ENCODE measurements at places on chromosomes 2 and 18.

GRCh38 chr2:70132244-70133126 is 45.2 kb downstream of the PCBP1 start:
- DNase-seq: no peak

DNA sequence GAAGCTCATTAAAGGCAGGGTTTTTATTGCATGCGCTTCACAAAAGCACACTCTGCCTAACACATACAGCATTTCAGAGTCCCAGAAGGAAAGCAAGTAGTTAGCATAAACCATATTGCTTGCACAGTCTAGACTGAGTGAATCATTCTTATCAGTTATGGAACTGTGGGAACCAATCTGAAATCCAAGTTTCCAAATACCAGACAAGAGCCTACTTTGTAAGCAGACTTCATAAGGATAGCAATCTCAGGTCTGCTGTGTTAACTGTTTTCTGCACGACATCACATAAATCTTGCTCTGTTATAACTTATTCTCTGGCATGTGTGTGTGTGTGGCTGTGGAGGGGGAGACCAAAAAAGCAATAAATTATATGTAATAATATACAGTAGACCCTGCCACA is 608.1 kb upstream of the REG3G start:
- DNase-seq: no peak

- DNase-seq: no peak
These were observed 29.0 kb downstream of the GRHL1 start for GRCh38 chr2:9980520-9980919.

DNA sequence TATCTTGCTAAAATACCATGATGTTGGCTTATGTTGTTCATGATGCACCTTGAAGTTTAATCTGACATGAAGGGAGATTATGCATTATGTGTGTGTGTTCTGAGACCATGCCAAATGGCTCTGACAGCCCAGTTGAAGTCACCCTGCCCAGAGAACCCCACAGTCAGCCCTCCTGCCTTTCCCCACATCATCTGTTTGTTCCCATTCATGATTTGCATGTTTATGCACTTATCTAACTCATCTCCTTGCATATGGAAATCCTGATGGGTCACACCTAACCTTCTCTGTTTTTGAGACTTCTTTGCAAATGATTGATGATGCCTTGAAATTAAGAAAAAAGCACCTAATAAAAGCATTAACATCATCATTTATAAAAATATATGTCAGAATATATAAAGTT is 752.2 kb downstream of the GALR1 start:
- no peak for DNase-seq

DNA sequence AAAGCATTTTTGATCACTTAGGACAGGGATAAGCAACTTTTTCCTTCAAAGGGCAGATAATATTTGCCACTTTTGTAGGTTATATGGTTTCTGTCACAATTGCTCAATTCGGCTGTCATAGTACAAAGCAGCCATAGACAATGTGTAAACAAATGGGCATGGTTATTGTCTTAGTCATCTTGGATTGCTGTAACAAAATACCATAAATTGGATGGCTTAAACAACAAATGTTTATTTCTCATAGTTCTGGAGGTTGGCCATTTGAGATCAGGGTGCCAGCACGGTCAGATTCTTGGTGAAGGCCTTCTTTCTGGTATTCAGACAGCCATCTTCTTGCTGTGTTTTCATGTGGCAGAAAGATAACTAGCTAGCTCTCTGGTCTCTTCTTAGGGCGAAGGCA is 91.2 kb downstream of the TAF4B start:
- DNase-seq: no peak

DNA sequence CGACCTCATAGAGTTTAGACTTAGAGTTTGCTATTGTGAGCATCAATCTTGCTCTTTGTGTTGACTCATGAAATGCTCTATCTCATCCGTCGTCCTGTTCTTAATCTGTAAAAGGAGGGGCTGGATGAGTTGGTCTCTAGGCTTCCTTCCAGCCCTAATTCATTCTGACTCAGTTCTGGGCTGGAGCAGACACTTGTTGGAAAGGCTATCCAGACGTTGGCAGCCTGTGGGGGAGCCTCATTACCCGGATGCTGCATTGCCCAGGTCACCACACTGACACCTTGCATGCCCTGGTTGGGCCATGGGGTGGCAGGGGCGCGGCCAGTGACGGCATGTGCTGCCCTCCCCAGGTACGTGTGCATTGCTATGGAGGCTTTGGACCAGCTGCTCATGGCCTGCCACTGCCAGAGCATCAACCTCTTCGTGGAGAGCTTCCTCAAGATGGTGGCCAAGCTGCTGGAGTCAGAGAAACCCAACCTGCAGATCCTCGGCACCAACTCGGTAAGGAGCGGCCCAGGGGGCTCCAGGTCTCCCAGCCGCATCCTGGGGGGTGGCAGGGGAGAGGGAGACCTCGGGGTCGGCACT is 61.5 kb downstream of the EFR3B start:
- DNase-seq: no peak

DNA sequence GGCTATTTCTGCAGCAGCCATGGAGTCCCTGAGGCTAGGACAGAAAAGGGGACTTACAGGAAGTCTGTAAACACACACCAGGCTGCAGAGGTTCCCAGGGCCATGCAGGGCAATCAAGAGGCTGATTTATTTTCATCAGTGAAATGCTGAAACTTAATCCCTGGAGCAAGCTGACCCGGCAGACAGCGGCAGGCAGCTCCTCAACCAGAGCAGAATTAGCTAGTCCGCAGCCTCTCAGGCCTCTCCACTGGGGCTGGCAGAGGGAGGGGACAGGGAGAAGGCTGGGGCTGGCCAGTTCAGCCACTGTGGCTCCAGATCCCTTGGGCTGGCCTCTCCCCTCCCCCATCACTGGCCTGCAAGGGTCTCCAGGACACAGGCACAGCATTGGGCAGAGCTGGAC is 136.3 kb downstream of the TNS1 start:
- DNase-seq: no peak

GRCh38 chr2:72846171-72847095 is 20.6 kb upstream of the EXOC6B start:
- DNase-seq: no peak

DNA sequence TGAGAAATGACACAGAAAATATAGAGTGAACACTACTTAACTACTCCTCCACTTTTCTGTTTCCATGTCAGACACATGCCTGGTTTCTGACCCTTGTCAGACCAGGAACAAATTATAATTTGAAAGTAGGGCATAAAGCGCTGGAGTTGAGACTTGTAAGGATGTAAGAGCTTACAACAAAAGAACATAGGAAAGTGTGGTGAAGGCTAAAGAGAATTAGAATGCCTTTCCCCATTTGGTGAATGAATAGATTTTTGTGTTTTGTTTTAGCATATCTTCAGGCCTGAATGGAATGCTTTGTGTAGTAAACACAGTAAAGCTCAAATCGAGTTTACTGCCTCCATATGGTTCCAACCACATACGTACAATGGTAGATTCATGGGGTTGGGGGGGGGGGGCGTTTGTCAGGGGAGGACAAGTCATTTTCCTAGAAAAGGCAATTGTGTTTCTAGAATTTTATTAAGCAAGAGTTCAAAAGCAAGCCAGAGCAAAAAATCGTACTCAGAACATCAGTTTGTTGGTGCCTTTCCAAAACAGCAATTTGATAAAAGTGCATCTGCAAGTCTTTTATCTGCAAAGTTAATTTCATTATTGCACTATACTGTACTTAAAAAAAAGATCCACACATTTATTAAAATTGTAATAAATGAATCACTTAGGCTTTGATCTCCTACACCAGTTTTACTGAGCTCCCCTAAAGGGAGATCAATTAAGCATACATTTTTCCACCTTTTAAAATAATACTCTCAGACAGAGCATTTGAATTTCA is 30.9 kb downstream of the NRXN1 start:
- no peak for DNase-seq

- DNase-seq: no peak
These were observed 259.8 kb downstream of the STK39 start for GRCh38 chr2:167987558-167987957.

GRCh38 chr2:202718614-202719013 is 83.8 kb downstream of the FAM117B start:
- DNase-seq: no peak

DNA sequence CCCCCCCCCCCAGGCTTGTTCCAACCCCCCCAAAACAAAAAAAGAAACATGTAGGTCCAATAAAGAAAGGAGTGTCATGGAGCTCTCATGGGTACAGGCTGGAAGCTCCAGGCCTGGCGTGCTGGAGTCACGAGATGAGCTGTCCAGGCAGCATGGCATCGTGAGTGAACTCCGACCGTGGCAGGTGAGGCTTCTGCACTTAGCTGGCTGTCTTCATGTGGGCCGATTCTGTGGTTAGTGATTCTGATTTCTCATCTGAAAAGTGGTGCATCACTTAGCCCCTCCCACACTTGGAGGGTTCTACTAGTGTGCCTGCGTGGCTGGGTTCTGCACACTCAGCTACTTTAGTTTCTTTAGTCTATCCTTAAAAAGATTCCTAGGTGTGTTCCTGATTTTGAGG is 126.4 kb upstream of the MGAT5 start:
- no peak for DNase-seq

GRCh38 chr18:44659771-44660170 is 20.9 kb upstream of the SETBP1 start:
- DNase-seq: no peak

DNA sequence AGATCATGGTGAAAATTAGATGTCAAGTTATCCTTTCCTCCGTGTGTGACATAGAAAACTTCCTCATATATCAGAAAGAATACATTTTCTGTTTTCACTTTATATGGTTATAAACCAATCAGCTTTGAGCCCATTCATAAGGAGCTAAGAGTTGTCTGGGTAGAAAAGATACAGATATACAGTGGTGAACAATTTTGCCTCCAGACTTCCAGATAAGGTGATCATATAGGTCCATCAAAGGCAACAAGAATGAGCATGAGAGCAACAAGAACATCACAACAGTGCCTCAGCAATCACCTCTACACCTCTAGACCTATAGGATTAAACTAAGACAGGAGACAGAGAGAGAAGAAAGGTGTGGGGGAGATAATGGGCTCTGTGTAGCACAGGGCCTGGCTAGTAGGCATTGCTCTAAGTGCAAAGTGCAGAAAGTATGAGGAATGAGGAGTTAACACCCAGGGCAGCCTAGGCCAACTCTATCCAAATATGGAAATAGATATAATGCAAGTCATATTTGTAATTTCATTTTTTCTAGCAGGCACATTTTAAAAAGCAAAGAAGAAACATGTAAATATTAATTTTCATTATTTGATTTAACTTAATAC is 8.3 kb downstream of the TNP1 start:
- DNase-seq: no peak
